Dermis microvascular lymphatic vessel endothelial cell (primary cell): ENCODE measurements at places on chromosomes 5 and 9. TPM values are rescaled to one million over a fixed set of nuclear protein-coding genes. Genes with fewer than 3 reads are reported as not detected.

The RASGEF1C gene
- total RNA-seq, result not detected in 2 replicates

GRCh38 chr5:181198905-181199519 lies 6.0 kb downstream of the TRIM7 start:
- no peak for DNase-seq

The FOXI1 gene
- not detected in 2 replicates for total RNA-seq

DNA sequence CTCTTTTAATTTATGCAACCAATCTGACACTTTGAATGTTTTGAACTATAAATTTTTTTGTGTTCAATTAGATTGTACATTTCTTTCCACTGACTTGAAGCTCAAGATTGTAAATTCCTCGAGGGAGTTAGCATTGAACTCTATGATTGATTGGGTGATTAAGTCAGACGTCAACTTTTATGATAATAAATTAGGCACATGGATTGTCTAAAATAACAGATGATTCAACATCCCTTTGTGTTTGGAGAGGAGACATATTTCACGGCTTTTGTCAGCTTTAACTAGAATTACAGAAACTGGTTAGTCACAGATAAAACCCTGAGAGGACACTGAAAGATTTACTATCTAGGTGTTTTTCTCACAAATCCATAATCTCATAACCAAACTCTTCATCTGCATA lies 32.7 kb upstream of the TXNDC8 start:
- no peak for DNase-seq

DNA sequence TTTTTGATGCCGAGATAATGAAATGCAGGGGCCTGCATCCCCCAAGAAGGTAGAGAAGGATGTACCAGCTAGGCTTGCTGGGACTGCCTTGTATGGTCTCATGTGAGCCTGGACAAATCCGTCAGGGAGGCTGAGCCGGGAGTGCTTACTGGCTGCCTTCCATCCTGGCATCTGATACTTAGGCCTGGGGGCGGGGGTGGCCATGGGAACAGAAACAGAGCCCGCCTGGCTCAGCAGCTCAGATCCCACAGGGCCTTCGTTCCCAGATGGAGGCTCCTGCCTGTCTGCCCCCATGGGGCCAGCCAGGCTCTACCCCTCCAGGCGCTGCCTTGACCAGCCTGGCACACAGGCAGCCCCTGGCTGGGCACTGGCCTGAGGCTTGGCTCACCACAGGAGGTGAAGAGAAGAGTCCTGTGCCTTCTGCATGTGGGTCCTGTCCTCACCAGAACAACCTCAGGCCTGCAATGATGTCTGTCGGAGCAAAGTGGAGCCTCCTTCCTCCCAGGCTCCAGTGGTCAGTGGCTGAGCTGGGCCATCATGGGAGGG lies 10.5 kb upstream of the SPATA31E1 start:
- no peak for DNase-seq

The FYB1 gene
- total RNA-seq, result not detected in 2 replicates

DNA sequence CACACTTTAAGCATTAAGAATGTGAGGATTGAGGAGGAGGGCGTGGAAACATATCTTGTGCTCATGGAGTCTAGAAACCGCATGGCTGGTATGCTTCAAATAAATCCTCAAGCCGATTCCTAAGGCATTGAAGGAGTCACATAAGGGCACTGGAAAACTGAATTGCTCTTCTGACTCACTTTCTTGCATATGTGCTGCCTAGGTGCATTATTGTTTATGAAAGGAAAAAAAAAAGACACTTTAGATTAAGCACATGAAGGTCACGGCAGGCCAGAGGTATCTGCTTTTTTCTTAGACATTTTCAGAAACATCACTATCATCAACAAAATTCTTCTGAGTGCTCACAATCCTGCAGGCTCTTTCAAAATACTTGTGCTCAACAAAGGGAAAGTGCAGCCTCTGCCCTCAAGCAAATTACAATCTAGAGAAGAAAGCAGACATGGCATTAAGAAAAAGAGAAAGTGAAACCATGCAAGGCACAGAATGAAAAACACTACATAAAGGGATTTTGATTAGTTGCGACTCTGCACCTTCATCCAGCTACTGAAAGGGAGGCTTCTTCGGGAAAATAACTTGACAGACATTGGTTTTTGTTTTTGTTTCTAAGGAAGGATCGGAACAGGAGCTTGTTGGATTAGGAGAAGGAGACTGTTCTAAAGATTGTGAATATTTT lies 2117.6 kb downstream of the MAT2B start:
- no peak for DNase-seq

The TRIM52 gene
- total RNA-seq, result 3.3 and 5.8 TPM in 2 replicates

The GRM6 gene
- total RNA-seq, result not detected in 2 replicates

GRCh38 chr9:38732885-38733284 lies 13.0 kb upstream of the FAM240B start:
- no peak for DNase-seq

DNA sequence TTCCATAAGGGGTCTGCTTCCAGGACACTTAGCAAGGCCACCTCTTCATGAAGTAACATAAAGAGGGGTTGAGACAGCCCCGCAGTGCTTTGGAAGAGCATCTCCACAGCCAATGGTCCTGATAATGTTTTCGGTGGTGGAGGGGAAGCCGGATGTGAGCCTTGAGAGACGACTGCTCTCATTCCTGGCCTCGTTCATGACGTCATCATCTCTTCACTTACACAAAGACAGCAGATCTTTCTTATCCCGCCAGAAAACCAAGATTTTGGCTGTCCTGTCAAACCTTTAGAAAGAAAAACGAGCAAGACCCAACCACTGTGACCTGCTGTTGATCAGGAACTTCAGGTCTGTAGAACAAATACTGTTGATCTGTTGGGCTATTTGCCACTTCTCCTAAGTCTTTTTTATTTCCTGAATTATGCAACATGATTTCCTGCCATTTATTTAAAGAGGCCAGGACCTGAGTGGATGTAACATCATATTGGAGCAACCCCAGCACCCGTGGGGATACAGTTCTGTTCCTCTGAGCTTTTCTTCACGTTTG lies 89.0 kb upstream of the IRX2 start:
- no peak for DNase-seq
